ENCODE measurements at places on chromosomes 6 and 20. TPM values are rescaled to one million over a fixed set of nuclear protein-coding genes. Genes with fewer than 3 reads are reported as not detected.

- no peak overlapping the region for H3K4me3 ChIP-seq
- no peaks in the 10 kb centered on the region for H3K4me1 ChIP-seq
- no peaks in the 10 kb centered on the region for H3K36me3 ChIP-seq
- no peak overlapping the region for H3K27ac ChIP-seq
- no peaks in the 10 kb centered on the region for H3K27me3 ChIP-seq
Measured at GRCh38 chr6:138277835-138278234, 59.5 kb upstream of the PBOV1 start.

GRCh38 chr6:168095171-168095691, 16.2 kb upstream of the FRMD1 start:
- H3K36me3 ChIP-seq: no peaks in the 10 kb centered on the region
- peak; percentile 65 for DNase-seq
- H3K4me3 ChIP-seq: no peak overlapping the region
- H3K27me3 ChIP-seq: no peaks in the 10 kb centered on the region

- no peak overlapping the region for H3K27ac ChIP-seq
- no peak overlapping the region for H3K4me3 ChIP-seq
- DNase-seq: no peak
Measured at GRCh38 chr6:63553900-63554299, 18.4 kb upstream of the LOC128125822 start.

GRCh38 chr6:43945768-43946080, 175.7 kb downstream of the VEGFA start:
- no peaks in the 10 kb centered on the region for H3K27me3 ChIP-seq
- H3K27ac ChIP-seq: no peak overlapping the region
- H3K36me3 ChIP-seq: no peaks in the 10 kb centered on the region
- DNase-seq: no peak
- no peaks in the 10 kb centered on the region for H3K4me1 ChIP-seq

GRCh38 chr6:56807989-56808337, 146.9 kb upstream of the BEND6 start:
- no peak overlapping the region for H3K27ac ChIP-seq
- H3K4me1 ChIP-seq: no peaks in the 10 kb centered on the region
- H3K27me3 ChIP-seq: no peaks in the 10 kb centered on the region
- H3K4me3 ChIP-seq: no peak overlapping the region
- DNase-seq: no peak

- H3K4me1 ChIP-seq: no peaks in the 10 kb centered on the region
- H3K27ac ChIP-seq: no peak overlapping the region
- H3K36me3 ChIP-seq: peaks cover 76% of the 10 kb centered on the region
- no peaks in the 10 kb centered on the region for H3K27me3 ChIP-seq
Measured at GRCh38 chr20:17628101-17628841, 53.8 kb downstream of the RRBP1 start.

GRCh38 chr6:14135893-14136539, 18.4 kb downstream of the CD83 start:
- H3K4me3 ChIP-seq: no peak overlapping the region
- no peaks in the 10 kb centered on the region for H3K4me1 ChIP-seq
- no peaks in the 10 kb centered on the region for H3K27me3 ChIP-seq
- DNase-seq: no peak
- H3K27ac ChIP-seq: no peak overlapping the region
- H3K36me3 ChIP-seq: peaks cover 53% of the 10 kb centered on the region

DNA sequence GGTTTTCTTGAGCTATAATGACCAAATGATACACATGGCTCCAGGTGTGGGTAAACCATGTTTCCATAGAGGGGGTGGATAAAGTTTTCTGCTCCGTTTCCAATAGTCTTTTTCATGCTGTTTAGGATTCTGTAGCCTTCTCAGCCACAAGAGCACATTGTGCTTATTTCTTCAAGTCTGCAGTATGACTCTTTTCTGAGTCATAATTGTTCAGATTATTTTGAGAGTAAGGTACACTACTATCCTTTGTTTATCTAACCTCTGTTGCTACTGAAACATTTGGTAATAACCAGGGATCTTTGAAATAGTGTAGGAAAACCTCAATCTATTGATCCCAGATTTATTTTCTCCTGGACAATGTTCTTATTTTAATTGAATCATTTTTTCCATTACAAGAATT, 247.9 kb upstream of the BMP2 start:
- no peak overlapping the region for H3K4me3 ChIP-seq
- no peak overlapping the region for H3K27ac ChIP-seq
- no peaks in the 10 kb centered on the region for H3K36me3 ChIP-seq
- H3K27me3 ChIP-seq: no peaks in the 10 kb centered on the region
- DNase-seq: no peak

GRCh38 chr20:60064554-60065196, 106.5 kb downstream of the CDH26 start:
- no peaks in the 10 kb centered on the region for H3K27me3 ChIP-seq
- no peaks in the 10 kb centered on the region for H3K4me1 ChIP-seq
- H3K27ac ChIP-seq: no peak overlapping the region
- no peak for DNase-seq
- no peaks in the 10 kb centered on the region for H3K36me3 ChIP-seq
- H3K4me3 ChIP-seq: no peak overlapping the region

The NTSR1 gene
- 0.30 TPM for polyA plus RNA-seq

The NR2E1 gene
- polyA plus RNA-seq: not detected

The ULBP1 gene
- 0.03 TPM for polyA plus RNA-seq

The GGTLC1 gene
- not detected for polyA plus RNA-seq

Data from spleen (tissue), 13 donors.